ENCODE measurements at places on chromosomes 5 and 9.

DNA sequence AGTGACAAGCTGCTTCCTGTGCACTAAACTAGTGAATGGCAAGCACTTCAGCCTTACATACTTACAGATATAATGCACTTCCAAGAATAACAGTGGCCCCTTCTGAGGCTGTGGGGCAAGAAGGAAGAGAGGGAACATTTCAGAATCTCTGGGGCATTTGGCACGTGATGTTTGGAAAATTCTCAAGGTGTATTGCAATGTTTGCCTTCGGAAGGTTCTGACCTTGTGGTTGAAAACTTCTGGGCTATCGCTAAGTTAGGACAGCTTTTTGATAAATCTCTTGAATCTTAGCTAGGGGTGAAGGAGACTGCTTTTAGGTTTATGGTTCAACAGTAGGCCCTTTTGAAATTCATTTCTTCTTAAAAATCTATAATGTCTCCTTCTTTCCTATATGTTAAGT lies 7.1 kb upstream of the FGF10 start:
- no peak for DNase-seq

- no peak for DNase-seq
Measured at GRCh38 chr5:68727931-68728330, 365.9 kb upstream of the SLC30A5 start.

DNA sequence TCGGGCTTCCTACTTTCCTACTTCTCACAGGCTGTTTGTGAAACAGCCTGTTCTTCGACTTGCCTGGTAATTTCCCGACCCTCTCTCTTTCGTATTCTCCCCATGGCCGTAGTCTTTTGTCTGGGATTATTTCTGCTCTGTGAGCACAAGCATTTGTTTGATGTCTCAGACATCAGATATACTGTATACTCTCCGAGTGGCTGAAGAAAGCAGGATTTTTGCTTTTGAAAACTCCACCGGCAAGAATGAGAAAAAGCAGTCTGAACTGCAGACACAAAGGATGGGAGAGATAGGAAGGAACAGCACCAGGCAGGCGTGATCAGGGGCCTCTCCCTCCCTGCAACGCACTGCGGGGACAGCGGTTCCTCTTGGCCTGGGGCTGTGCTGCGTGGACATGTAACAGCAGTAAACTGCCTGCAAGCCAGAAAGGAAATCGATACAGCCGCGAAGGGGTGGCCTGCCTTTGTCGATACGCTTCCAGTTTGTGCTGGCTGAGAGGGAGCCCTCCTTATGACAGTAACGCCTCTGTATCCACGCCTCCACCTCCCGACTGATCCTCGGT lies 313.9 kb upstream of the TLE4 start:
- DNase-seq: peak; percentile 16

- no peak for DNase-seq
Measured at GRCh38 chr9:89375191-89375760, 57.0 kb downstream of the SECISBP2 start.

GRCh38 chr5:161373345-161373707 lies 173.2 kb downstream of the GABRB2 start:
- DNase-seq: no peak

All from muscle of arm (tissue), 14 donors.